ENCODE measurements at places on chromosomes 2 and 18. TPM values are rescaled to one million over a fixed set of nuclear protein-coding genes. Genes with fewer than 3 reads are reported as not detected.

GRCh38 chr2:181255651-181256050 lies 201.5 kb upstream of the ITGA4 start:
- no peaks in the 10 kb centered on the region for H3K4me1 ChIP-seq
- no peaks in the 10 kb centered on the region for H3K27me3 ChIP-seq
- no peak overlapping the region for H3K4me3 ChIP-seq
- DNase-seq = no peak
- H3K36me3 ChIP-seq = no peaks in the 10 kb centered on the region

DNA sequence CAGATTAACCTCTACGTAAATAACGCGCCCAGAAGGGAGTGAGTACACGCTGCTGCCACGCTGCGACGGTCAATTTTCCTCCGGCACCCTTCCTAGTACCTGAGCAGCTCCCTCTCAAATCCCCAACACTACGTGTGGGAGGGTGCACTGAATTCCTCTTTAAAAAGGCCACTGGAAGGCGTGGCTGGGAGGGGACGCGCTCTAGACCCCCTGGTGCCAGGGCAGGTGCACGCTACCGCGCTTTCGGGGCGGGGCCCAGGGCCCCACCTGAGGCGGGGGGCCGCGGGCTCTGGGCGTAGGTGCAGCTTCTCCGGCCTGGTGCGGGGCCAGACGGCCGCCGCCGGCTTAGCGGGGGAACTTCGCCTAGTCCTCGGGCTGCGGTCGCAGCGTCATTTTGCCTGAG lies 668 bp upstream of the ANKRD12 start:
- H3K27me3 ChIP-seq = no peaks in the 10 kb centered on the region
- H3K4me1 ChIP-seq = peaks cover 12% of the 10 kb centered on the region
- H3K36me3 ChIP-seq = peaks cover 3% of the 10 kb centered on the region
- peak overlapping the region; percentile 91 for H3K4me3 ChIP-seq
- H3K27ac ChIP-seq = peak overlapping the region; percentile 89

- no peak for DNase-seq
- H3K4me1 ChIP-seq = peaks cover 5% of the 10 kb centered on the region
- no peak overlapping the region for H3K27ac ChIP-seq
- H3K27me3 ChIP-seq = no peaks in the 10 kb centered on the region
Observed at GRCh38 chr2:109006971-109007370, 18.0 kb upstream of the EDAR start.

GRCh38 chr2:47002480-47003381 lies 87.1 kb upstream of the MCFD2 start:
- H3K27ac ChIP-seq = peak overlapping the region; percentile 57
- H3K4me1 ChIP-seq = peaks cover 73% of the 10 kb centered on the region
- peak; percentile 80 for DNase-seq
- H3K36me3 ChIP-seq = peaks cover 32% of the 10 kb centered on the region

DNA sequence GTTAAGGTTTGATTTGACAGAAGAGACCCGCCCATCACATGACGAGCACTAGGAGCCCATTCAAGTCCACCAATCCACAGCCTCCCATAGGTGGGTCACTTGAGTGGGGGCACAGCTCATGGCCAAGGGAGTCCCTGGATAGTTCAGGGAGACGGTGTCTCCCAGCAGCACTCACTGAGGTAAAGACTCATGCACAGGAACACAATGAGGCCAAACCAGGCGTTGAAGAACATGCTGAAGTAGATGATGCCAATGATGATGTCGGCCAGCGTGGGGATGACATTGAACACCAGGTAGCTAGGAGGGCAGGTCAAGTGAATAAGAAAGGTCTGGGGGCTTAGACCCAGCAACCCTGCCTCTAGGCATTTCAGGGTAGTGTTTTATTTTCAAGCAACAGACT lies 4.0 kb downstream of the ABCB6 start:
- no peak overlapping the region for H3K4me3 ChIP-seq
- peaks cover 40% of the 10 kb centered on the region for H3K4me1 ChIP-seq
- no peak overlapping the region for H3K27ac ChIP-seq
- H3K27me3 ChIP-seq = no peaks in the 10 kb centered on the region
- H3K36me3 ChIP-seq = peaks cover 69% of the 10 kb centered on the region

GRCh38 chr2:101473911-101474701 lies 806 bp downstream of the RFX8 start:
- peak overlapping the region; percentile 35 for H3K27ac ChIP-seq
- peaks cover 9% of the 10 kb centered on the region for H3K4me1 ChIP-seq

- no peaks in the 10 kb centered on the region for H3K4me1 ChIP-seq
- H3K27ac ChIP-seq = no peak overlapping the region
- DNase-seq = no peak
- no peaks in the 10 kb centered on the region for H3K27me3 ChIP-seq
Observed at GRCh38 chr18:66555585-66555984, 48.3 kb downstream of the CDH19 start.

GRCh38 chr18:75226286-75226955 lies 15.8 kb downstream of the TSHZ1 start:
- H3K27me3 ChIP-seq = no peaks in the 10 kb centered on the region
- H3K4me3 ChIP-seq = peak overlapping the region; percentile 21
- H3K36me3 ChIP-seq = peaks cover 6% of the 10 kb centered on the region
- peak; percentile 74 for DNase-seq
- peak overlapping the region; percentile 92 for H3K27ac ChIP-seq
- H3K4me1 ChIP-seq = peaks cover 52% of the 10 kb centered on the region

DNA sequence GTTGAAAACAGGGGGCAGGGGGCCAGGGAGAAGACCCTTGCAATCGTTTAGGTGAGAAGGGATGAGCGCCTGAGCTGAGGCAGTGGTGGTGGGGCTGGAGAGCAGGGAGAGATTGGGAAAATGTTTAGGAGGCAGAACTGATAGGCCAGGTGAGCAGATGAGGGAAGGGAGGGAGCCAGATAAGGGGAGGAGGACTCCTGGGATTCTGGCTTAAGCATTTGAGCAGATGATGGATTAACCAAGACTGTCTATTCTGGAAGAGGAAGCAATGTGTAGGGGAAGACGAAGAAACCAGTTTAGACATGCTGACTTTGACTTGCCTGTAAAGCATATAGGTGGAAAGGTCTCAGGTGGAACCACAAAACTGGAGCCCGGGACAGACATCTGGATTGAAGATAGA lies 49.9 kb upstream of the ASPRV1 start:
- no peaks in the 10 kb centered on the region for H3K27me3 ChIP-seq
- no peak overlapping the region for H3K27ac ChIP-seq
- peaks cover 16% of the 10 kb centered on the region for H3K36me3 ChIP-seq

STON1 gene
- total RNA-seq = 19.2 TPM

COL5A2 gene
- 387 TPM for total RNA-seq

LRRC30 gene
- not detected for total RNA-seq

TTC32 gene
- 18.8 TPM for total RNA-seq

HJURP gene
- 4.9 TPM for total RNA-seq

CCDC178 gene
- 1.5 TPM for total RNA-seq
